ENCODE measurements at places on chromosomes 7 and 10. TPM values are rescaled to one million over a fixed set of nuclear protein-coding genes. Genes with fewer than 3 reads are reported as not detected.

FAM25G gene
- total RNA-seq = not detected

DNA sequence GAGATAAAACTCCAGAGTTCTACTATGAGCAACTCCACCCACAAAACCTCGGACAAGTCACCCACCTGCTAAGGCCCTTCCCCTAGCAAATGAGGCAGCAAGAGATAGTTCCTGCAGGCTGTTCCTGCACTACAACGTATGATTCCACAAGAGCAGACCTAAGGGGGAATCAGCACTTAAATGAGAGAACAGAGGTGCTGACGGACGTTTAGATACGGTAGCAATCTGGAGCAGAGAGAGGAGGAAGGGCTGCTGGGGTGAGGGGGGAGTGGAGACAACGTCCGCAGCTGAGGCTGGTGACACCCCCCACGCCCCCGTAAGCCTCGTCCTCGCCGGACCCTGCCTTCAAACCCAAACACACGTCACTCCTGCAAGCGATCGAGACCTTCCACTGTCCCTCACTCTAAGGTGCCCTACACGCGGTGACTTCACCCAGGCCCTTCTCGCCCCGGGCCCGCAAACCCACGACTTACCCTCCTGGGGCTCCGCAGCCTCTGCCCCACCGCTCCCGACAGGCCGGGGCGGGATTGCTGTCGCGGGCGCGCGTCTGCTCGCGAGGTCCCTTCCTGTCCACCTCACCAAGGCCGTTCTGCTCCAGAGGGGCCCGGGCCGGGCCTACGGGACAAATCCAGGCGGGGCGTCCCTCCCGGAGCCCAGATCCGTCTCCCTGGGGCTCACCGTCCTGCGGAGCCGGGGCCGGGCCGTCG, 635 bp downstream of the ZNF12 start:
- no peaks in the 10 kb centered on the region for H3K36me3 ChIP-seq
- peak overlapping the region; percentile 81 for H3K4me3 ChIP-seq
- H3K27me3 ChIP-seq = no peaks in the 10 kb centered on the region
- peaks cover 36% of the 10 kb centered on the region for H3K4me1 ChIP-seq
- DNase-seq = peak; percentile 36
- peak overlapping the region; percentile 91 for H3K27ac ChIP-seq

TES gene
- total RNA-seq = 18.2 TPM

- H3K4me3 ChIP-seq = peak overlapping the region; percentile 94
- peak overlapping the region; percentile 97 for H3K27ac ChIP-seq
- no peak for DNase-seq
- H3K36me3 ChIP-seq = peaks cover 42% of the 10 kb centered on the region
- peaks cover 37% of the 10 kb centered on the region for H3K4me1 ChIP-seq
- H3K27me3 ChIP-seq = peaks cover 17% of the 10 kb centered on the region
Measured at GRCh38 chr10:17229717-17229966, 1.6 kb downstream of the VIM start.

FBXO24 gene
- not detected for total RNA-seq

DNA sequence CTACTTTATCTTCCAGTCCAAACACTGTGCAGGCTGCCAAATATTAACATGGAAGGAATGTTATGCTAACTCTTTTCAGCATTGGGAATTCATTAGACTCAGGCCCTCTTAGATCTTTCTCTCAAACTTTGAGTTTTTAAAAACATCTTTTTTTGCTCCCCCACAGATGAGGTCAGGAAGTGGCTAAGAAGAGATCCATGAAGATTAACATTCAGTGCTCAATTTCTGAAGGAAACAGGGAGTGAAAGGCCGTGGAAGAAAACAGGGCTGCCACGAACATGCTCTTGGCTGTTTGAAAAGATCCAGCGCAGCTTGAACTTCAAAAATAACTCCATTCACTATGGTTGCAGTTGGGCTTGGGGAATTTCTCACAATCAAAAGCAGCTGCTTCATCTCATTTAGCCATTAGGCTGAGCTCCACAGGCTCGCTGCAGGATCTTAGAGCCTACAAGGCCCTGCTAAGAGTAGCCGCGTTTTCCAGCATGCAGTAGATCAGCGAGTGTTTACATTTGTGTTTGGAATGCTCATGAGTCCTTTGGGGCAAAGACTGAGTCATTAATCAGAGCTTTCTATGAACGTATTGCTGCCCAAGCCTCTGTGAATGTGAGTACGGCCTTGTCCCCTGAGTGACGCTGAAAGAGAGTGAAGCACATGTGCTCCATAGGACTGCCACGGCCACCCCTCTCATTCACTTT, 41.2 kb upstream of the TNS3 start:
- no peaks in the 10 kb centered on the region for H3K27me3 ChIP-seq
- no peak overlapping the region for H3K4me3 ChIP-seq
- peak overlapping the region; percentile 74 for H3K27ac ChIP-seq
- H3K36me3 ChIP-seq = no peaks in the 10 kb centered on the region
- DNase-seq = peak; percentile 65
- peaks cover 13% of the 10 kb centered on the region for H3K4me1 ChIP-seq

All from heart left ventricle (tissue), 16 donors.